ENCODE measurements at places on chromosomes 13 and 19.
A peak's percentile ranks its signal among the peaks of the same experiment; 100 is the strongest.

DNA sequence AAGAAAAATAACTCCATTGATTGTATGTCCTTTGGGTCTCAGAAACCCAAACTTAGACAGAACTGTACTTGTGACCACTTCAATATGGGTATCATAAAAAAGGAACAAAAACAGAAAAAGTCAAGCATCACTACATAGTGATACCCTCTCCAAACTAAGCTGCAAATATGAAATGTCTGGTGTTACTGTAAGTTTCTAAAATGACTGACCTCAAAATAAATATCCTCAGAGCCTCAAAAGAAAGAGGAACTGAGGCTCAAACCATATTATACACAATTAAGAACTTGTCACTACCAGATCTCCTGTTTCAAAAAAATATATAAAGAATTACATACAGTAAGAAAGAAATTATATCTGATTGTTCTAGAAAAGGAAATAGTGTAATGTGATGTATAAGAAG lies 787.9 kb upstream of the KLHL1 start:
- DNase-seq = no peak

DNA sequence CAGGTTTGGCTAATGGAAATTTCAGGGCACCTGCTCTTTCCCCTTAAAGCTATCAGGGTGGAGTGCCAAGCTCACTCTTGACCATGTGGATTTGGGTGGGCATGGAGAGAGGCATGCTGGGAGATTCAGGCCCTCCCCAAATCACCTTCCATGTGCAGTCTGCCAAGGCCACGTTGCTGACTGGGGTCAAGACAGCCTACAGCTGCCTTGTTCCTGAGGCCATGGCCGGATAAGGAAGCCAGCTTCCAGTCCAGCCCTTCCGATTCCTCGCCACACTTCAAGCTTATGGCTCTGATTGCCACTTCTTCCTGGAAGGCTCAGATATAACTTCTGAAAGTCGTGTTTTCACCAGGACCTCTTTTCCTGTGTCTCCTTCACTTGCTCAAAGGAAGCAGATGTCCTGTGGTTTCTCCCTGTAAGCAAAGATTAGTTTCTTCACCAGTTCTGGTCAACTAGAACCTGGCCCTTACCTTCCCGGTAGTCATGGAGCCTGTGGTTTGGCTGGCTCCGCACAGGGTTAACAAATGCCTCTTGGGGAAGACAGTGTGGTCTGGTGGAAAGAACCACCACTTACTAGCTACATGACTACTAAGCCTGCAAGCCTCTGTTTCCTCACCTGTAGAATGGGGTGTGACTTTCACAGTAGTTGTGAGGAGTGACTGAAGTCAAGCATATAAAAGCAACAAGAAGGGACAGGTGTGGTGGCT lies 16.1 kb upstream of the TPT1 start:
- no peak for DNase-seq

DNA sequence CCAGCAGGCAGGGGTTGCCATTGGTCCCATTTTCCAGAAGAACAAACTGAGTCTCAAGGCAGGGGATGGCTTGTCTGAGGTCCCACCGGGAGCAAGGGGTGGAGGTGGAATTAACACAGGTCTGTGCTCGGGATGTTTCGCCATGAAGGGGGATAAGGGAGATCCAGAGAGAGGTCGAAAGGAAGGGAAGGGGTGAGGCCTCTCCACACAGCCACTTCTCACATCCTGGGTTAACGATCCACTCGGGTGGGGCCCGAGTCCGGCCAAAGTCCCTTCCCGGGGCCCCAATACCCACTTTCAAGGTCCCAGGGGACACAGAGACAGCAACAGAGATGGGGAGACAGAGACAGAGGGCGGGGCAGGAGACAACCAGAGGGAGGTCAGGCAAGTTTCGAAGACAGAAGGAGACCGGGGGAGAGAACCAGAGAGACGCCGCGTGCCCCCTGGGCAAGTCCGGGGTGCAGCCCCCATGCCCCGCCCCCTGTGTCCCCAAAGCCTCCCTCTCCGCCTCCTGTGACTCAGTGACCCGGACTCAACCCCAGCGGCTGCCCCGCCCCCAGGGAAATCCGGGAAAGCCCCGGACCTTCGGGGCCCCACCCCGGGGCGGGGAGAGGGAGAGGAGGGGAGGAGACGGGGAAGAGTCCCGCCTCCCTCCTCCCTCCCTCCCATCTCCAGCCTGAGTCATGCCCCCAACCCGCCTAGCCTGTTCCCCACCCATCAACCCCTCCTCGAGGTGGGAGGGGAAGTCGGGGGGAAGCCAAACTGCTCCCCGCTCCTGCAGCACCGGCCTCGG lies 1.4 kb upstream of the BCL3 start:
- DNase-seq = peak; percentile 83

DNA sequence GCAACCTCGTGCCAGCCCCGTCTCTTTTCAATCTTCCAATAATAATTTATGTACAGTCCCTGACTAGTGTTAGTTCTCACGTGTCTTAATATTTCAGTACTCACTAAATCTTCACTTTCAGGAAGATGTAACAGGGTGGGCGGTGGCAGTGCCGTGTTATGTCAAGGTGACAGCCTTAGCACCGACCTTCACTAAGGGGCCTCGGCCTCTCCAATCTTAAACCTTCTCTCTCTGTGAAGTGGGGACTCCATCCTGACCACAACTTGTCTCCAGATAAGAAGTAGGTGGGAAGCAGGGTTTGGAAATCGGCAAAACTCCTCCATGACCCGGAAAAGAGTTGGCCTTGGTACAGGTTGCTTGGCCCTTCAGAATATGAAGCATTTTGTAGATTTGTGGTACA lies 1.8 kb downstream of the RPS19 start:
- no peak for DNase-seq

GRCh38 chr19:8204961-8205360 lies 4.2 kb upstream of the CERS4 start:
- DNase-seq = no peak

DNA sequence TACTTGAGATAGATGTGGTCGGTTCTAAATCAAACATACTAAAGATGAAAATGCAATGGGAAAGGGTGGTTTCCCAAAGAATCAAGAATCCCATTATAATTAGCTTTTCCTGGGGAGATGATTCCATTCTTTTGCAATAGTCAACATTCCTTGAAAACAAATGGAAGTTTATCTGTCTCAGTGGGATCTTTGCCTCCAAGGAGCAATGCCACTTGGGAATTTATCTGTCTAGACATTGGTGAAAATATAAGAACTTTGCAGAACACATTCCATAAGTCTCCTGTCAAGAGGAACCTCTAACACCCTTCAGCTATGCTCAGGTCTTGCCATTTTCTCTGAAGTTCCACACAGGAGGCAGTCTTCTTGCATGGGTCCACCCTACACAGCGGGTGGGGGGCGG lies 152.5 kb downstream of the KCTD12 start:
- DNase-seq = no peak

DNA sequence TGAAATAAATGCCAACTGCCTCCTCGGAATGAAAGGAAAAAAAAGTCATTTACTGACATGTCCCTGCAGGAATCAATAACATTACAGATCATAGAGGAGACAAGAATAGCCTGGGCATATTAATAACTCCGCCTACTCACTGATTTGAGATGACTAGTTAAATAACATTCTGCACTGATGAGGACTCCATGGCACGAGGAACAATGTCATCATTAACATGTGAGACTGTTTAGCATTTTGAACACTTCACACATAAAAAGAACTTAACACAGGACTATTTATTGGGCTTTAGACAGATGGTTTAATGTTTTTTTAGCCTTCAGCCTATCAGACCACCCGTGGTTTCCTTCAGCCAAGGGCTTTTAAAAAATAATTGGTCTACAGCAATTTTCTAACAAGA lies 170.1 kb downstream of the OLFM4 start:
- DNase-seq = no peak

DNA sequence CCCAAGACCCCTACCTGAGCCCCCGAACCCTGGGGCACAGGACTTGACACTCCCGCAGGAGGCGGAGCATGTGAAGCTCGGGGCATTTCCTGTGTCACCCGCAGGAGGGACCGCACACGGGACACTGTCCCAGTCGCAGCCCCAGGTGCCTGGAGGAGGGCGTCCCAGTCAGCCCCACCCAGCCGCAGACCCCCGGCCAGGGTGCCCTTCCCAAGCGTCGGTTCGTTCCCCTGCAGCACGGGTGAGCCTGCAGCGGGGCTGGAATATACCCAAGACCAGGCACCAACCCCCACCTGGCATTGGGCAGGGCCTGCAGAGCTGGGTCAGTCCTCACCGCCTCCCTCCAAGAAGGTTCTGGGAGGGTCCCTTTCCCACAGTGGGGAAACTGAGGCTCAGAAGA lies 21.6 kb downstream of the TCF3 start:
- no peak for DNase-seq

GRCh38 chr19:33564836-33565338 lies 43.3 kb upstream of the PEPD start:
- DNase-seq = no peak

DNA sequence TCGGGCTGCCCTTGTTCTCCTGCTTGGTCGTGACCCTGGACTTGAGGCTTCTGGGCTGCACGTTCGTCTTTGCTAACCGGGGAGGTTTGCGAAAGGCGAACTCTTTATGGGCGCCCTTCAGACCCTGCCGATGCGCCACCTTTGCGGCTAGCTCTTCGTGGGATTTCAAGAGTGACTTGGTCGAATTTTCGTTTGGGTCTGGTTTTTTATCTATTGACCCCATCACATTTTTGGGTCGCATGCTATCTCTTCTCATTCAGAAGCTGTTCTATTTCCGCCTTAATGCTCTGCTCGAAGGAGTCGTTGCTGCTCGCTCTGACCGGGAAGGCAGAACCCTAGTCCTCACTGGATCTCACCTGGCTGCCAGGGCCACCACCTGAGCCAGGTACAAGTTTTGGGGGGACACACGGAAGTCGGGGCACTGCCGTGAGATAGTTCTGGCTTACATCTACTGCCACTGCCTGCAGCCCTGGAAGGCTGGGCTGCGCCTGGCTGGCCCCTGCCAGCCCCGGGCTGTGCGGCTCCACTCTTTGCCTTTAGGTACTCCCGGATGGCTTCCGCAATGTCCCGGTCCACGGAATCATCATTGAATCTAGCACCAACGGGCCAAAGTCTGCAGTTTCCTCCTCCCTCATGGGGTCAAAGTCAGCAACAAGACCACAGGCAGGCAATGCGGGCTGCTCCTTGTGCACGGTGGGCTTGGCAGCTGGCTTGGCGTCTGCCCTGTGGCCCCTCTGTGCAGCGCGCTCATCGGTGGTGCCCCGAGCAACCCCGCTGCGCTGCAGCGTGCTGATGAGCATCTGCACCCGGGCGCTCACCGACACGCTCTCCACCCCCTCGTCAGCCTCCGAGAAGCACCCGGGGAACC lies 16.2 kb downstream of the RB1 start:
- no peak for DNase-seq

- no peak for DNase-seq
Observed at GRCh38 chr19:3065675-3066357, 3.5 kb upstream of the TLE5 start.

GRCh38 chr19:51726049-51726448 lies 2.3 kb upstream of the HAS1 start:
- no peak for DNase-seq

DNA sequence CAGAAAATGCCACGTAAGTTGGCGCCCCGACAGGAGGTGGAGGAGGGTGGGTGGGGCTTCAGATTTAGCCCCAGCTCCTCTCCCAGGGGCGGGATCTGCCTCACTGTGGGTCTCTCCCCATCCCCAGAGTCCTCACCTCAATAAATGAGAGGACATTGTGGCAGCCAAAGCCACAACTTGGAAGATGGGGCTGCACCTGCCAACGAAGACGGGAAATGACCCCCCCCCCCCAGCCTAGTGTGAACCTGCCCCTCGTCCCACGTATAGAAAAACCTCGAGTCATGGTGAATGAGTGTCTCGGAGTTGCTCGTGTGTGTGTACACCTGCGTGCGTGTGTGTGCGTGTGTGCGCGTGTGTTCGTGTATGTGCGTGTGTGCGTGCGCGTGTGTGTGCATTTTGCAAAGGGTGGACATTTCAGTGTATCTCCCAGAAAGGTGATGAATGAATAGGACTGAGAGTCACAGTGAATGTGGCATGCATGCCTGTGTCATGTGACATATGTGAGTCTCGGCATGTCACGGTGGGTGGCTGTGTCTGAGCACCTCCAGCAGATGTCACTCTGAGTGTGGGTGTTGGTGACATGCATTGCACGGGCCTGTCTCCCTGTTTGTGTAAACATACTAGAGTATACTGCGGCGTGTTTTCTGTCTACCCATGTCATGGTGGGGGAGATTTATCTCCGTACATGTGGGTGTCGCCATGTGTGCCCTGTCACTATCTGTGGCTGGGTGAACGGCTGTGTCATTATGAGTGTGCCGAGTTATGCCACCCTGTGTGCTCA lies 1.5 kb upstream of the TRAPPC5 start:
- peak; percentile 62 for DNase-seq

- DNase-seq = no peak
Observed at GRCh38 chr13:30373727-30374126, 48.6 kb upstream of the UBE2L5 start.

DNA sequence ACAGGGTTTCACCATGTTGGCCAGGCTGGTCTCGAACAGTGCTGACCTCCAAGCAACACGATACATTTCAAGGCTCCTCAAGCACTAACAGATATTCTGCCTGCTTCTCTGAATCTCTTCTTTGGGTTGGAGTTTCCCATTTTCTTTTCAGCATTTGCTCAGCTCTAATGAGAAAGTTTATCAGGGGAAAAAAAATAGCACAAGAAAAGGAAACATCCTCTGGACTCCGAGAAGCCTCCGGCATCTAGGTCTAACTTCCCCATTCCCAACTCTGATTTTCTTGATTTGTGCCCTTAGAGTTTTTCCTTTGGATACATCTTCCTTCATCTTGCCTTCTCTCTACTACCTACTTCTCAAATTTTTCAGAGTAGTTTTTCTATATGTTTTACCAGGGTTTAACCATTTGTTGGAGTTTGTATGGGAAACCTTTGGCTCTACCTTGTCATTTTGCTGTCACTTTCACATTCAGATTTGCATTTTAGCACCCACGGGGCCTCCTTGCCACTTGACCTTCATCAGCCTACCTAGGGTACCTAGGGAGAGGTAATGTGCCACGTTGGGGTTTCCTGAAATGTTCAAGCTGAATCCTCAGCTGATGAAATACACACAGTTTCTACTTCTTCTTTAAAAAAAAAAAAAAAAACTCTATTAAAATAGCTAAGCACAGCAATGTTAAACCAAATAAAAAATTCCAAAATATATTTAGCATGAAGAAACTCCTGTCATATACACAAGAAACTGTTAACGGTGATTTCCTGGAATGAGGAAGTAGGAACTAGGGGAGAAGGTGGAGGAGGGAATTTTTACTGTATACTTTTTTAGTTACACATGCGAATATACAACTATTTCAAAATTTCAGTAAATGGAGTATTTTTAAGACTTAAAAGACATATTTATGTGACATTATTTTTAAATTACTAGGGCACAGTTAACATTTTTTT lies 5.1 kb upstream of the USP12 start:
- no peak for DNase-seq

- DNase-seq = no peak
Observed at GRCh38 chr19:17227798-17228367, 1.9 kb downstream of the OCEL1 start.

GRCh38 chr19:5466814-5467291 lies 11.6 kb downstream of the ZNRF4 start:
- no peak for DNase-seq

DNA sequence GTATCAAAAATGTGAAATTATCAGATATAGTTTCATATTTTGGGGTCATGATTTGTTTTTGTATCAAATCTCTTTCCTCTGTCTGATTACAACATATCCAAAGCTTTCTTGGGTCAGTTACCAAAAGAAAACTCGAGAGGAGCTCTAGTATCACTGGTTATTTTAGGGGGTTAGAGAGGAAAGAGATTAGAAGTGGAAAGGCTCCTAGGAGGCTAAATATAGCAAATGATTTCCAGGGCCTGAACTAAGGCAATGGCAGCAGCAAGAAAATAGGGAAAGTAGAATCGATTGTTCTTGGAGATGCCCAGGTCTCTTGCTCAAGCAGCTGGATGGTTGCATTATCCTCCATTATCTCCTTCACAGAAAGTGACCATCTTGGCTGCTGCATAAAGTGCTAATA lies 72.9 kb downstream of the NHLRC3 start:
- DNase-seq = no peak
